Stimulated activated CD4-positive, alpha-beta T cell treated with anti-CD3 and anti-CD28 coated beads, Interleukin-12 subunit alpha, Interleukin-12 subunit beta, amount 100 ng/mL, for 48 hours (primary cell): ENCODE measurements at places on chromosomes 4 and X.

GRCh38 chr4:11647433-11647832 lies 218.7 kb upstream of the HS3ST1 start:
- DNase-seq, result no peak

DNA sequence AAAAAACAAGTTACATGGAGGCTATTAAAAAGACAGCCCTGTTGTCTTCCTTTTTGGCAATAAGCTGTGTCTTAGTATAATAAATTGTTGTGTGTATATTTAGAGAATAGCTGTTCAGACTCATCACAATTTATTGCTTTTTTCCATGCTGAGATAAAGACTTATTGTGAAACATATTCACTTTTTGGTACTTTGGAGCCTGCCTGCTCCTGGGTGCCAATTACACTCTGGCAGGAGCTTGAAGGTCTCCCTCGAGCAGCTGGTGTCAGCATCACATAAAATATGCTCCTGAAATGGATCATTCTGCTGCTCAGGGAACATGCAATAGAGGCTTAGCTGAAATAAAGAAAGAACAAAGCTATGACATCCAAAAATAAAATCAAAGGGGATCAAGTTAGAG lies 211.6 kb upstream of the DKK2 start:
- no peak for DNase-seq

DNA sequence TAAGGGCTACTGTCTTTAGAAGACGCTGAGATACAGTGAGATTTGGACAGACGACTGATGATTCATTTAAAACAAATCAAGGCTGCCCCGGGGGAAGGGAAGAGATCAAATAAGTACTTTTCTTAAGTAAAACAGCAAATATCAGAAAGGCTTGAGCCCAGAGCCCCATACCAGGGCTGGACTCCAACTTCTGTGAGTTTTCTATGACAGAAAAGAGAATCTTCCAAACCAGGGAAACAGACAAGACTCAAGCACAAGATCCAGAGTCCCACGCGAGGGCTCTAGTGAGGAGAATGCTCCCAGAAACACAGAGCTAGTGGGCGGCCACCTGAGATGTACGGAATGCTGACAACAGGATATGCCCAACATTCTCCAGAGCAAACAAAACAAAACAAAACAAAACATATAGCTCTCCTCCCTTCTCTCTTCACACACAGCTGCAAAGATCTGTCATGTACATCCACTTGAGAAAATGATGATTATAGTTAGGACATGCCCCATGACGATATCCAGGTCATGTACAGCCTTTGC lies 13.1 kb downstream of the ACSL1 start:
- DNase-seq, result no peak

DNA sequence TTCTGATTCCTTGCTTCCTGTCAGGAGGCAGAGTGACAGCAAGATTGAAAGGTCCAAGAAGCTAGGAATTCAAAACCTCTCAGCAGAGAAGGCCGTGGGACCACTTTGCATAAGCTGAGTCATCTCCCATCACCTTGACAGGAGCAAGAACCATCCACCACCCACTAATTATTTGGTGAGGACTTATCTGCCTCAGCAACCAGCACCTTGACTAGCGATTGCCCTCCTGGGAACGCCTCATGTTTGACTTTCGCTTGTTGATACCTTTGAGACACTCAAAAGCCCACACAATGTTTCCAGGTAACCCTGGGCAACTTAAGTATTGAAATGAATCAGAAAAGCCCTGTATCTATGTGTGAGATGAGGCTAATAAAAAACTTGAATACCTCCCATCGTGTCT lies 233.5 kb upstream of the GYPA start:
- DNase-seq, result no peak

DNA sequence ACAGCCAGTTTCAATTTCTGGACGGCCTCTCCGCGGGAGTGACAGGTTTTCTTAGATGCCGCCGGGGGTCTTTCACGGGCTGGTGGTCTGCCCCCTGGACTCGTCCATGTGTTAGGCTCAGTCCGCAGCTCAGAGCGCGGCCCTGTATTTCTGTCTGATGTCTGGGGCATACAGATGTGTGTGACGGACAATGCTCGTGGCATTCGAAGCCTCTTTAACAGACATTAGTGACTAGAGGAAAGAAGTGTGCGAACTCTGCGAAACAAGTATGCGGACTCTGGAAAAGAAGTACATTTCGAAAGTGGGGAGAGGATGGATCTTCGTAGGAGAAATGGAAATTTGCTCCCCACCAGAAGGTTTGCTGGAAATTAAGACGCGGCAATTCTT lies 793 bp upstream of the DCUN1D4 start:
- DNase-seq, result no peak
